ENCODE measurements at places on chromosomes 3 and 15. TPM values are rescaled to one million over a fixed set of nuclear protein-coding genes. Genes with fewer than 3 reads are reported as not detected.

- no peak for DNase-seq
These were observed 45.2 kb downstream of the GHSR start for GRCh38 chr3:172402892-172403643.

- no peak for DNase-seq
These were observed 56.7 kb upstream of the DGKG start for GRCh38 chr3:186418671-186419145.

Gene TM4SF1
- total RNA-seq: 152 TPM

Gene MORF4L1
- 382 TPM for total RNA-seq

Gene SCN11A
- total RNA-seq: not detected

- DNase-seq: no peak
These were observed 1109.2 kb upstream of the ALCAM start for GRCh38 chr3:104257486-104257885.

Gene CASR
- not detected for total RNA-seq

- no peak for DNase-seq
These were observed 8.0 kb downstream of the MGLL start for GRCh38 chr3:127814325-127814781.

DNA sequence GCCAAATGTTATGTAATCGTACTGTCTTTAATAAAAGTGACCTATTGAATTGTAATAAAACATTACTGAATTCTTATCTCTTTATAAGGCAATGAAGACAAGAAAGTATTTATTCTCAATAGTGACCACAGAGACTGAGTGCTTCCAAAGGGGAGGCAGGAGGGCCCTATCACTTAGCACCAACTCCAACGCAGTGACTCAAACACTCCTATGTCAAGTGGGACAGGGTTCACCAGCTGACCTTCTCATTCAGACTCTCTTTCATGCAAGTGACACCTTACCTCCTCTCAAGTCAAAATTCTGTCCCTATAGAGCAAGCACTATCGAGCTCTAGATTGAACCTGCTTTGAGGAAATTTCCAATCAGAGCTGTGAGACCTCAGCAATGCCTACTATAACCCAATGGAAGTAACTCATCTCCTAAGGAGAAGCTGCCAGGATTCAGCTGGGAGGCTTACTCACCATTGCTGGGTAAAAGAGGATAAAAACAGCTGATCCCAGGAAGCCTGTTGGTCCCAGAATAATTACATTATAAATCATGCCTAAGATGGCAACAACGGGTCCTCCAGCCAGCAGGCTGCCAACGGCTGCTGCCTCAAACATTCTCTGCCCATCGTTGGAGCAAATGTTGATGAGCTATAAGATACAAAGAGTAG, 35.6 kb downstream of the ABCC5 start:
- DNase-seq: no peak

Measured in H4 (cell line).